ENCODE measurements at places on chromosomes 4 and X. TPM values are rescaled to one million over a fixed set of nuclear protein-coding genes. Genes with fewer than 3 reads are reported as not detected.

Gene FAM236A
- not detected for total RNA-seq

Gene CFAP299
- 2.3 TPM for total RNA-seq

Gene N4BP2
- 3.9 TPM for total RNA-seq

Gene DDIT4L
- total RNA-seq = 5.9 TPM

Gene PFKFB1
- total RNA-seq = under 0.01 TPM

Gene NOX1
- 0.14 TPM for total RNA-seq

Gene MAGEA1
- total RNA-seq = 0.14 TPM

Gene AGTR2
- not detected for total RNA-seq

Gene SLC7A11
- 69.1 TPM for total RNA-seq

Gene ARMCX4
- total RNA-seq = 4.1 TPM

Gene CT83
- not detected for total RNA-seq

Gene SRPX2
- total RNA-seq = 29.2 TPM

Gene MORC4
- total RNA-seq = 48.5 TPM

Gene SCML2
- total RNA-seq = 0.71 TPM

Gene AFF2
- under 0.01 TPM for total RNA-seq

Gene POF1B
- not detected for total RNA-seq

Gene PLP1
- total RNA-seq = 0.18 TPM

Gene ZDHHC15
- under 0.01 TPM for total RNA-seq

Gene KLHL34
- not detected for total RNA-seq

Gene FRMD7
- 0.09 TPM for total RNA-seq

Gene FMR1NB
- total RNA-seq = not detected

Gene GRXCR1
- not detected for total RNA-seq
